ENCODE measurements at places on chromosomes 4 and X.

DNA sequence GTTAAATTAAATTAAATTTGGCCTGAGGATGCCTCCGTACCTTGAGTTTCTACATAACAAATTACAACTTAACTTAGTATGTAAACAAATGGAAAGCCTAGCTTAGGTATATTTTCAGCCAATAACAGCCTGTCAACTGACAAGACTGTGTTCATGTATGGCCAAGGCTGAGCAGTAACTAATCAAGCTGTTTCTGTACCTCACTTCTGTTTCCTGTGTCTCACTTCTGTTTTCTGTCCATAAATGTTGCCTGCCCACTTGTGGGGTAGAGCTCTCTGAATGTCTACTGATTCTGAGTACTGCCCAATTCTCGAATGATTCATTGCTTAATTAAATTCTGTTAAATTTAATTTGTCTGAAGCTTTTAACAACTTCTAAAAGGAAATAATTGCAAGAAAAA, 445.2 kb downstream of the PCDH11X start:
- no peak for DNase-seq

- no peak for DNase-seq
Measured at GRCh38 chr4:20883231-20883630, 183.0 kb downstream of the PACRGL start.

GRCh38 chr4:75530556-75531322, 16.5 kb downstream of the THAP6 start:
- DNase-seq, result no peak

- DNase-seq, result no peak
Measured at GRCh38 chr4:34678431-34678830, 1565.9 kb downstream of the ARAP2 start.

DNA sequence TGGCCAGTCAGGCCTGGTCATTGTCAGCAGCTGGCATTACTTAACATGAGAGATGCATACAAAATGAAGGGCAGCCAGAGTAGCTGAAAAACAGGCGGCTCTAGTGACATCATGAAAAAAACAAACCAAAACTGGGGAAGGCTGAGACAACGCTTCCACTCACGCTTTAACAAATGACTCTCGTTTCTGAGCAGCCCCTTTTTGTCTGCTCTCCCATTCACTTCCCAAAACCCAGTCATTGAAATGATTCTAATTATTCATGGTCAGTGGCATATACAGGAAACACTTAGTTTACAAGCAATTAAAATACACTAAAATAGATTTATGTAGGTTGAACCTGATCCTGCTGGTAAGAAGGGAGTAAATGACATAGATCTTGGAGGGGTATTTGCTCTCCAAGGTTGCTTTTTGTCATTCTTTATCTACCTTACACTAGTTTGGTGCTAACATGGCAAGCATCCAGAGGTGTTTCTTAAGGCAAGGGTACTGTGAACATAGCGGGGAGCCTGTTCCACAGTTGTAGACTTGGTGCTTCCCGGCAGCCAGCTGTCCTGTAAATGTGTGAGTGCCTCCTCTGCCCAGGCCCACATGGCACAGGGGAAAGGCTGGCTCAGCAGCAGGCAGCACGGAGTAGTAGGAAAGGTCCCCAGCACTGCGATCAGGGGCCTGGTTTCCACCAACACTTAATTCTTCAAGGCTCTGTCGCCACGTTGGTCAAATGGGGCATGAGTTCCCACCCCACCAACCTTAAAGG, 61.2 kb upstream of the CITED1 start:
- no peak for DNase-seq

Data from stimulated activated CD4-positive, alpha-beta T cell treated with anti-CD3 and anti-CD28 coated beads, Interleukin-4, amount 100 ng/mL, for 4 hours (primary cell).